Stimulated activated CD8-positive, alpha-beta memory T cell treated with anti-CD3 and anti-CD28 coated beads, Interleukin-2, amount 100 ng/mL, for 48 hours (primary cell): ENCODE measurements at places on chromosomes 16 and 17.
A peak's percentile ranks its signal among the peaks of the same experiment; 100 is the strongest.

- no peak for DNase-seq
These were observed 1342.5 kb downstream of the TP53TG3F start for GRCh38 chr16:34801875-34802274.

DNA sequence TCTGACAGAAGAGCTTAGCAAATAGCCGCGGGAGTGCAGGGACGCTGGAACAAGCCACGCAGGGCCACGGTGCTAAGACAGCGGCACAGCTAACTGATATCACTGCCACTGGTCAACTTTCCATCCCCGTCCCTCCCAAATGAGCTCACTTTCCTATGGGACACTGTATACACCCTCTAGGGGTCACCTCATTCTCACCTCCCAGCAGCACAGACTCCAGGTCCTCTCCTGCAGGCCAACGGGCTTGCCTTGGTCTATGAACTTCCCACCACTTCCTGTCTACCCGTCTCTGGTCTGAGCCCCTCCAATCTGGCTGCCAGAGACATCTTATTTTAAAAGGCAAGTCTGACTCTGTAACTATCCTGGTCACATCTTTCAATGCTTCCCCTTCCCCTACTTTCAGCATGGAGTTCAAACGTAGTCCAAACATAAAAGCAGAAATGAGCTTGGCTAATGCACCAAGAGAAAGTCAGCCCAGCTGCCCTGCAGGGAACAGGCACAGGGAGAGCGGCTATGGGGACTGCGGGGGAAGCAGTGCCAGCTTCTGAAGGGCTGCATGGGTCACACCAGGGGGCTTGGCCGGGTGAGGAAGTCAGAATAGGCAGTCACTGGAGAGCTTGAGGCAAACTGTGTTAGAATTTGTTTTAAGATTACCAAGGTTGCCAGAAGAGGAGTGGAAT lies 26.3 kb upstream of the SLC38A8 start:
- DNase-seq, result no peak

DNA sequence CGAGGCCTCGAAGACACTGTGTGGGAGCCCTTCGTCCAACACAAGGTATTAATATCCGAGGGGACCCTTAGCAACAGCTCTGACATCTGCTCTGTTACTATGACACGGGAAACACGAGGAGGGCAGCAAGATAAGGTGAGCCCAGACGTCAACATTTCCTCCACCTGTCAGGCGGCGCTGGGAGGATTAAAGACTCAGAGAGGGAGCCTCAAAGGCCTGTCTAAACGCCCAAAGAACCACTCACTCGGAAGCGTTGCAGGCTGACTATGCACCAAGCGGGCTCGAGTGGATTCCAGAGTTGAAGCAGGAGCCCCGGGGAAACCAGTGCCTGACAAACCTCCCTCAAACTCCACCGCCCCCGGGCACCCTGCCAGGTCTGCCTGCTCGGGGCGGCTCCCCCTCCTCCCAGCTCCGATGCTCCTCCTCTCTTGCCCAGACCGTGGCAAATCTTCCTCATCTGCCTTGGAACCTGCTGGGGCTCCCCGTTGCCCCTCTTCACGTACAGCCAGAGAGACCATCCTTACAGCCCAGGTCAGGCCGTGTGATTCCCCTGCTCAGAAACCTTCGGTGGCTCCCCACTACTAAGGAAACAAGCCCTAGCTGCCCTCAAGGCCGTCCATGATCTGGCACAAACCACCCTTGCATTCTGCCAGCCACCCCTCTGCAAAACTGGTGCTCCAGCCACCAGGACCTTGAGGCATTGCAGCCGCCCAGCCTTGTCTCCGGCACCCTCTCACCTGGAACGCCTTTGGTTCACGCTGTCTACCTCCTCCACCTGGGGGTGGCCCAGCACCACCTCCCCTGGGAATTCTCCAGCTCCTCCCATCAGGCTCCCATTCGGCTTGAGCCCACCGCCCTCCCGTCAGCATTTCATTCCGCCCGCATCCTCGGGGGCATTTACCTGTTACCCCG lies 16.2 kb downstream of the RPH3AL start:
- DNase-seq, result no peak

DNA sequence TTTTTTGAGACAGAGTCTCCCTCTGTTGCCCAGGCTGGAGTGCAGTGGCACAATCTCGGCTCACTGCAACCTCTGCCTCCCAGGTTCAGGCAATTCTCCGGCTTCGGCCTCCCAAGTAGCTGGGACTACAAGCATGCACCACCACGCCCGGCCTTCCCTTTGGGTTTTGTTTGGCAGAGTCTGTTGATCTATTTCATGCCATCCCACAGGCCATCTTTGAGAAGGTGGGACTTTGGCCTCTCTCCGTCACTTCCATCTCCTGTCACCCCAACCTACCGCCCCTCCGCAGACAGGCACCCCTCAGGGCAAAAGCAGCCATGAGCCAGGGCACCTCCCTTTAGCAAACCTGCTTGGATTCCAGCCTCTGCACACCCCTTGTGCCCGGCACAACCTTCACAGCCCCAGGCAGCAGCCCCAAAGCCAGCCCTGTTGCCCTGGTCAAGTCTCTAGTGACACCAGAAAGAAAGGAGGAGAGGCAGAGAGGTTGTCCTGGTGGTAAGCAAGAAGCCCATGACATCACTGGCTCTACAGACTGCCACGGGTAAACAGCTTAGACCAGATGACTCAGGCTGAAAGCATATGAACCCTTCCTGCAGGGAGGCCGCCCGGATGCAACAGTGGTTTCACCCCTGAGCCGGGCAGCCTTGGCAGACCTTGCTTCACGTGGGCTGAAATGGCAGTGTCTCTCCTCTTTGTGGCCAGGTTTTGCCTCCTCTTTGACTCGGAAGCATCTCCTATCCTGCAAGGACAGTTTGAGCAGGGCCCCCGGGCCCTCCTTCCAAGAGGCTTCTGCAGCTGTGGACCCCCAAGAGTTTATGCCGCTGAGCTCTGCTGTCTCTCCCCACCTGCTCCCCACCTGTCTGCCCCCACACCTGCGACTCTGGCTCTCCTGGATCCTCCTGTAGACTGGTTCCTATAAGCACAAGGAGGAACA lies 8.1 kb upstream of the TIMP2 start:
- peak; percentile 20 for DNase-seq

GRCh38 chr17:2852221-2852620 lies 56.0 kb downstream of the RAP1GAP2 start:
- DNase-seq, result no peak
